Activated CD4-positive, alpha-beta T cell treated with anti-CD3 and anti-CD28 coated beads for 4 hours (primary cell): ENCODE measurements at places on chromosomes 3 and 15.

DNA sequence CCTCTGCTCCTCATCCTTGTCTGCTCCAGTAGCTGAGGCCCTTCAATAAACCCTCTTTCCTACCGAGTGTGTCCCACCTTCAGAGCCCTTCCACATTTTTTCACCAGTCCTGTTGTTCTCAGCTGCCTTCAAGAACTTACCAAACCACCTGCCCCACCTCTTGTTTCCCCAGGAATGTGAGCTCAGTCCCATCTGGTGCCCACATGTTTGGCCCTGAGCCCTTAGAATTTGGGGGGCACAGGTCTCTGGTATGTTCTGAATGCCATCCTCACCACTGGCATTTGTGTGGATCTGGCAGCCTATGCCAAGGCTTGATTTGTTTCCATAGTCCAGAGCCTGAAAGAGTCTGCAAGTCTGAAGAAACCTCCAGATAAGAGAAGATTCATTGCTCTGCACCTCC lies 315.2 kb upstream of the PPP2R3A start:
- DNase-seq, result no peak

DNA sequence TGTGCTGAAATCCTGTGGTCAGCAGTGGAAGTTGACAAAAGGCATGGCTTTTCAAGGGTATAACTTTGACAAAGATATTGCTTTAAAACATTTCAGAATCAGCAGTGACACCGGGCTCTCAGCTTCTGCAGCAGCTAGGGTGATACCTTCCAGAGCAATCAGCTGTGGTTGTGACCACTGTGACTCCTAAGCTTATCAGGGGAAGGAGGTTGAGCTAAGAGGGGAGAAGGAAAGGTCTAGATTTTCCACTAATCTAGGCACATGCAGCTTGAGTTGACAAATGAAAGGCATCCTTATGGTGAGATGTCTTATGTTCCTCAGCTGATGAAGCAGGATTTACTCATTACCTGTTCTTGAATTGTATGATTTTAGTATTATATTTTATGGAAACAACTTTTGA lies 16.3 kb upstream of the LRRFIP2 start:
- DNase-seq, result no peak

DNA sequence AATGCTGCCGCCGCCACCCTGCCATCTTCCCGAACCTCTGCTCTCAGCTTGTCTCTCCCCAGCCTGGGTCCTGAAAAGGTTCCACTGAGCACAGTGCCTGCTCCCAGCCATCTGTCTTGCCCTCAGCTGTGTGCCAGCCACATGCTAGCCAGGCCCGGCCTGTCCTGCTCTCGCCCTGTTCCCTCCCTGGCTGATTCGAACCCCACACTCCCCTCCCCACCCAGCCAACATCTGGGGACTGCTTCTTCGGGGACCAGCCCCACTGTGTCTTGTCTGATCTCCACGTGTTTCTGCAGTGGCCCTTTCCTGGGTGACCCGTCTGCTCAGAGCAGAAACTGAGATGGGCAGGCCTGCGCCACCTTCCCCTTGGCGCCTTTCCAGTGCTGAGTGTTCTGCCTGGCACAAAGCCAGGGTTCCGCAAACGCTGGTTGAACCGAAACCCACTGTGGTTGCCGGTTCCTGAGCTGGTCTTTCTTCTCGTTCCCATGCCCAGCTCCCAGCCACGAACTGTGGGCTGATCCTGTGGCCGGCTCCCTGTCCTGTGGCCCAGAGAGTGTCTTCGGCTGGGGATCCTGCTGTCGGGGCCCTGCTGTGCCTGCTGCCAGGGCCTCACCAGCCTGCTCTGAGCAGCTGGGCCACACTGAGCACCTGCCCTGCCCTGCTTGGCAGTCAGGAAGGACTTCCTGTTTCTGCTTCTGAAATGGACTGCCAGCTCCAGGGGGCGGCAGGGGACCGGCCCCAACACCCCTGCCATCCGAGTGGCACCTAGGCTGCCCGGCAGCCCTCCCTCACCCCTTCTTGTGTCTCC lies 62.7 kb upstream of the KLF13 start:
- peak; percentile 74 for DNase-seq

DNA sequence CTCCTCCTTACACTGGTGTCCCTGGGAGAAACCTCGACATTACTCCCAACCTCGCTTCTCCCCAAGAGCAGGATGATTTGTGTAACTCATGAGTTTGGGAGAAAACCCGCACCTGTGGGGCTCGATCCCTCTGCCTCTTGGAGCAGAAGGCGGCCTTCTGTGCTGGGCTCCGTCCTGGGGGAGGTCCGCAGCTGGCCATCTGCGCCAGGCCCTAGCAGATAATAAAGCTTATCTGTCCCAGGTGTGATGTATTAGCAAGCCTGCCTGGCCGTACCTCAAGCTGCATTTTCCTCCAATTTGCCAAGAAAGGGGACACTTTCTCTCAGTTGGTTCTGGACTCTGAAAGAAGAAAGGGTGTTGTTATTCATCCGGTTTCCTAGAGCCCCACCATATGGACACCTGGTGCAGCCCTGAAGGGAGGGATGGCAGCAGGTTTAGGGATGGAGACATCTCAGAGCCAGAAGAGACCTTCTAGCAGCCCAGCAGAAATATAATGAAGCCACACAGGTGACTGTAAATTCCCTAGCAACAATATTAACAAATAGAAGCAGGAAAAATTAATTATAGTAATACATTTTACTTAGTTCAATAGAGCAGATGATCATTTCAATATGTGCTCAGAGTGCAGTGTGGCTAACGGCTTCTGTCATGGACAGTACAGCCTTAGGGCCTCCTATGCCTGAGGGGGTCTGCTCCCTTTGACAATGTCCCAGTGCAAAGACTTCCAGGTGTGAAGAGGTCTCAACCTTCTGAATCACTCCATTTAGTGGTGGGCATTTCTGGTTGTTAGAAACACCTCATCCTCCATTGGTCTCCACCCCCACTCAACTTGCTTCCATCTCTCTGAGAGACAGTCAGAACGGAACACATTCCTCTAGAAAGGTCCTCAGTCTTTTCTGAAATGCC lies 94.8 kb downstream of the CPN2 start:
- DNase-seq, result no peak

DNA sequence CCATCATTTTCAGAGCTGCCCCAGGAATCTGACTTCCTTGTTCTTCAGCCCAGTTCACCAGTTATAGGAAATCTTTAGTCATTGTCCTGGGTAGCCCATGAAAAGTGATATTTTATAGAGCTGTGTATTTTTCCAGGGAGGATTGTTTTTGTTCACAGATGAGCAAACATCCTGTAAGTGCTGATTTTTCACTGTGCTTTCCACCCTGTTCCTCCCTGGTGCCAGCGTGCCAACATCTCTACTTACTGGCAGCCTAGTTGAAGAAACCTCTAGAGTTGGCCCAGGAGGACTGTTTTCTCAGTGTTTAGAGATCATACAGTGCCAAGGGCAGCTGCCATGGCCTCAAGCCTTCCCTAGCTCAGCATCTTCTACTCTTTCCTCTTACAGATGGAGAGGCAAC lies 41.3 kb downstream of the ST6GAL1 start:
- DNase-seq, result no peak

DNA sequence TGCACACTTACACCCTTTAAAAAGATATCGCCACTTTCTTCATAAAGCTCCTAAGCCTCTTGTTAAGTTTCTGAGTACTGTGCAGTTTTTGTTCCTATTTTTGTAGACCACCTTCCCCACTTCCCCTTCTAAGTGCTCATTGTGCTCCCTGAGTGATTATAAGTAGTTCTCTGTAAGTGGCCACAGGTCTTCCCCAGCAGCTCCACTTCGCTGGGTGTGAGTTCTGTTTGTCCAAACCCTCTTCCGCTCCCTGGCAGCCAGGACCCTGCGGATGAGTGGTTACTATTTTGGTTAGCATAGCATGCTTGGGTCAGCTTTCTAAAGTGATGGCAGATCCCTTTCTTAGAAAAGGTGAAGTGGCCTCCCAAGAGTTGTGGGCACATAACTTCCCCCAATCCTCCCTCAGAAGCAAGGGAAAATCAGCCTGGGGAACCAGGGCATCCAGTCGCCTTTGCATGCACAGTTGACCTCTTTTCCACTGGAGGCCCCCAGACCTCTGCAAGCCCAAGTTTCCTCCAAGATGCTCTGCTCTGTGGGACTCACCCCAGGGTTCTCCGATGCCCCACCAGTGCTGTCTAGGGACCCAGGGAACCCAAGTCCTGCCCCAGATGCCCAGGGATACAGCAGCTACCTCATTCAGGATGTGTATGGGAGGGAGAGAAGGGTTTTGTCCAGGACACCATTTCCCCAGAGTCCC lies 69.6 kb downstream of the ATP10A start:
- no peak for DNase-seq

DNA sequence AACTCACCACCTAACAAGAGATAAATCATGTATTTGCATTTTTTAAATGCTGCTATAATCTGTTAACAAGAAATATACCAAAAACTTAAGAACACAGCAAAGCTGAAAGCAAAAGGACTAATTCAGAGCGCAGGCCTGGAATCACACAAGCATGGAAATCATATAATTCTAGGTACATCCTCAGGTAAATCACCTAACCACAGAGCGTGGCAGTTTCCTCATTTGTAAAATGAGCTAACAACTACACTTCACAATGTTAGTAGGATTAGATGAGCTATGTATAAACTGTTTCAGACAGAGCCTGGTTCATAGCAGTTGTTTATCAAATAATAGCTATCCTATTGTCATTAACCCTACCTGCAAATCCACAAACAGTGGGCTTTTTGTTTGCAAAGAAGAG lies 146.4 kb downstream of the ERC2 start:
- DNase-seq, result no peak

GRCh38 chr15:26872206-26872605 lies 5.3 kb downstream of the GABRA5 start:
- DNase-seq, result no peak

GRCh38 chr15:62348623-62349022 lies 183.5 kb upstream of the C2CD4B start:
- DNase-seq, result no peak

GRCh38 chr3:31114929-31115283 lies 220.4 kb upstream of the GADL1 start:
- no peak for DNase-seq

- DNase-seq, result no peak
These were observed 11.7 kb downstream of the MAP1A start for GRCh38 chr15:43529141-43529540.

DNA sequence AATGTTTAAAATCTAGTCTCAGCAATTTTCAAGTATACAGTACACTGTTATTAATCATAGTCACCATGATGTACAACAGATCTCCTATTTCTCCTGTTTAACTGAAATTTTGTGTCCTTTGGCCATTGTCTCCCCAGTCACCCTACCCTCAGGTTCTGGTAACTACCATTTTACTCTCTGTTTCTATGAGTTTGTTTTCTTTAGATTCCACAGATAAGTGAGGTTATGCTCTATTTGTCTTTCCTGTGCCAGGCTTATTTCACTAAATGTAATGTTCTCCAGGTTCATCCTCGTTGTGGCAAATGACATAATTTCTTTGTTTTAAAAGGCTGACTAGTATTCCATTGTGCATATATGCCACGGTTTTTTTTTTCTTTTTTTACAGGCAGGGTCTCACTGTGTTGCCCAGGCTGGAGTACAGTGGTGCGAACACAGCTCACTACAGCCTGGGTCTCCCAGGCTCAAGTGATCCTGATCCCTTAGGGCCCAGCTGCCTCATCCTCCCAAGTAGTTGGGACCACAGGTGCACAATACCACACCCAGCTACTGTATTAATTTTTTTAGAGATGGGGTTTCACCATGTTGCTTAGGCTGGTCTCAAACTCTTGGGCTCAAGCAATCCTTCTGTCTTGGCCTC lies 50.0 kb downstream of the RAB7A start:
- no peak for DNase-seq

DNA sequence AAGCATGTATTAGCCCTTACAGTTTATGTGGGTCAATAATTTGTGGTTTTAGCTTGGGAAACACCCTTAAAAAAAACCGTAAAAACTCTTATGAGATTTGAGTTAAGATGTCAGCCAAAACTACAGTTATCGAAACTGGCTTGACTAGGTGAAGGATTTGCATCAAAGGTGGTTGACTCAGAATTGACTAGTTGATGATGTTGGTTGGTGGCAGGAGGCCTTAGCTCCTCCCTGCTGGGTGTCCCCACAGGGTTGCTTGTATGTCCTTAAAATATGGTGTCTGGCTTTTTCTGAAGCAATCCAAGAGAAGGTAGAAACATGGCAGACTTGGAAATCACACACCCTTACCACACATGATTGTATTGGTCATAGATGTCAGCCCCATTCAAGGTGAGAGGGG lies 305.1 kb downstream of the ROBO2 start:
- DNase-seq, result no peak

GRCh38 chr15:29638781-29639180 lies 183.5 kb downstream of the TJP1 start:
- no peak for DNase-seq
